NCI-H1436 (cell line): ENCODE measurements at places on chromosomes 4 and X.

GRCh38 chrX:48800574-48801279 lies 1.1 kb upstream of the HDAC6 start:
- no peak for DNase-seq

DNA sequence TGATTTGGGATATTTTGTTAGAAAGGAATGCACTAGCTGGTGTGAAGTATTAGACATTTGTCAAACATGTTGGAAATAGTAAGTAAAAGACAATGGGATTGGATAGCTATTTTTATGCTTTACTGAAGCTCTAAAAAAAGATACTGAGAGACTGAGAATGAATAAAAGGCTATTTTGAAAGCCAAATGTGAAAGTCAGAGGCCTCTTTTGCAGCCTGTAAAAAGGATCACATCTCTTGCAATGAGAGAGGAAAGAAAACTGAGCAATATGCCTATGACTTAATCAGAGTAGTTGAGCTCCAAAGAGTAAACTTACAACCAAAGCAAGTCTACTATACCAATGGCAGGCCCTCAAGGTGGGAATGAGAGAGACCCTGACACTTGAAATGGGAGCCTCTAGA lies 212.6 kb upstream of the LCORL start:
- DNase-seq, result no peak

DNA sequence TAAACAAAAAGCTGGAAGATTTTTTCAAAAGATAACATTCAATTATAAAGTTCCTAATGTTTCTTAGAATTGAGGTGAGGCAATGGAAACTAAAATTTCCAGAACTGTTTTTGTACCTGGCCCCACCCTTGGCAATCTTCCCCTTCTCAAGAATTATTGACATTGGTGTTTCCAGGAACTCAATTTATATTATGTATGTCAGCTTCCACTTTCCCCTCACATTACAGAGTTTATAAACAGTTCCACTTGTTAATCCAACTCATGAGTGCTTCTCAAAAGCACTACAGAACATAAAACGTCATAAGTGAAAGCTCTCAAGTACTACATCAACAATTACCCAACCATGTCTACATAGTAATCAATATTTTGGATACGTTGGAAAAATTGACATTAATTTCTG lies 107.4 kb downstream of the FAM13A start:
- DNase-seq, result peak; percentile 39

DNA sequence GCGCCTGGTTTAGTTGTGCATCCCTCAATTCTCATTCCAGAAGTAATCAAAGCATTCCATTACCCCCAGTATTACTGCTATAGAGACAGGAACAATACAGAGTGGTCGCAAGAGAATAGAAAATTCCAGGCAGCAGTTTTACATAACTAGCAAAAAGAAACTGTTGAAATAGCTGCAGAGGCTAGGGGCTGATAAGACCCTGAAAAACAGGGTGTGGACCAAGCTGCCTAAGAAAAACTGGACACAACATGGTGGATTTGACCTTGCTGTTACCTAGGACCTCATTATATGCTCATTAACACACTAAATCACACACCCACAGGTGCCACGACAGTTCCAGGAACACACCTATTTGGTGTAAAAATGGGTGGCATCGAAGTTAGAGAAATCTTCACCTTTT lies 15.4 kb downstream of the EPGN start:
- DNase-seq, result no peak
